ENCODE measurements at places on chromosomes 13 and 19.

DNA sequence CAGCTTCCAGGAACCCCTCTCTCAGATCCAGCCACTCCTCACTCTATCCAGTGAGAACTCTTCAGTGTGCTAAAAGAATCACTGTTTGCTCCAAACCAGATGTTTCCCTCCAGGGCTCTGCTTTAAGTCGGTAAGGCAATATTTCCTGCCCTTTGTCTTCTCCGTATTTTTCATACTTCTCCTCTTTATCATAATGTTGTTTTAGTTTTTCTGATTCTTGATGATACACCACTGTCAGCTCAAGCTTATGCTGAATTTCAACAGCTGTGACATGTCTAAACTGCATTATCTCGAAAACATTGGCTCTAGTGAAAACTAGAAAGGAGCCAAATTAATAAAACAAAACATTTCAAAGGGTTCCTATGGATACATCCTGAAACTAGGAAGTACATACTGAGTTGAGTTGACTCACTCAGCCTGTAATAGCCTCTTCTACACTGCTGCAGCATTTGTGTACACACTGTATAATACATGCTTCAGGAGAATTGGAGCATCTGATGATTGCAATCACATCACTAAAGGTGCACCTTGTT lies 39.8 kb downstream of the GPR180 start:
- DNase-seq: no peak

- DNase-seq: no peak
Measured at GRCh38 chr13:106343836-106344235, 191.6 kb downstream of the EFNB2 start.

GRCh38 chr19:311813-312261 lies 20.6 kb upstream of the PLPP2 start:
- no peak for DNase-seq

DNA sequence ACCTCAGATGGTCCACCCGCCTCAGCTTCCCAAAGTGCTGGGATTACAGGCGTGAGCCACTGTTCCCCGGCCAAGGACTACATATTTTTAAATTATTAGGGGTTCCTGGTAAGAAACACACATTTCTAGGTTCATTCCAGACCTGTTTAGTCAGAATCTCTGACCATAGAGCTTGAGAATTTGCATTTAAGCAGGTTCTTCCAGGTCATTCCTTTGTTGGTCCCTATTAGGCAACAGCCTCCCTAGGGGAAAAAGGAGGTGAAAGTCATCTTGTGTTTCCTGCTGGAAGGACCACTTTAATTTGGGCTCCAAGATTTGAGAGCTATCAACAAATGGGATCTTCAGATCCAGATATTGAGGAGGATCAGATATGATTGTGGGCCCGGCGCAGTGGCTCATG lies 16.3 kb downstream of the S1PR2 start:
- no peak for DNase-seq

- no peak for DNase-seq
Measured at GRCh38 chr13:100269837-100270236, 180.9 kb downstream of the PCCA start.

Data from stimulated activated CD4-positive, alpha-beta T cell treated with anti-CD3 and anti-CD28 coated beads, Interleukin-2, amount 100 ng/mL, for 48 hours (primary cell).